CD4-positive, alpha-beta T cell treated with Interleukin-12 subunit alpha and Interleukin-12 subunit beta, for 1 hour (primary cell): ENCODE measurements at places on chromosomes 1 and 21.

DNA sequence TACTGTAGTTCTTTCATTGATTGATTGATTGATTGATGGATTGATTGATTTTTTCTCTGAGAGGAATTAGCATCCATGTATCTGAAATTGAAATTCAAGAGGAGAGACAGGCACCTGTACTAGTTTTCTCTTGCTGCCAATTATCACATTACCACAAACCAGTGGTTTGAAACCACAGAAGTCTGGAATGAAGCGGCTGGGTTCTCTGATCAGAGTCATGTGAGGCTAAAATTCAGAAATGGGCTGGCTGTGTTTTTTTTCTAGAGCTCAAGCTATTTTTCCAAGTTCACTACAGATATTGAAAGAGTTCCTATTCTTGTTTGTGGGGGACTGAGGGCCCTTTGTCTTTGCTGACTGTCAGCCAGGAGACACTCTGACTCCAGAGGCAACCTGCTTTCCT lies 10.0 kb downstream of the NBPF3 start:
- DNase-seq, result no peak

DNA sequence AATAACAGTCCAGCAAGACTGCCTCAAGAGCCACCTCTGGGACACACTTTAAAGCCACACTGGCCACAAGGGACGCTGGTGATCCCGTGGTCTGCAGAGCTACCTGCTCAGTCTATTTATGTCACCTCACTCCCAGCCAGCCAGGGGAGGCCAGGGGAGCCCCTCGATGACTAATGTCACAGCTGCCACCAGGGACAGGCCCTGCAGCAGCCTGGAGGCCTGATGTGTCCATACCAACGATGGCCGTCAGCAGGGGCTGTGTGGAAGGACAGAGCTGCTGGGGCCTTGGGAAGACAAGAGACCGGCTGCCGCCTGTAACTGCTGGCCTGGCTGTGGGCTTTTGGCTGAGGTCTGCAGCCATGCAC lies 71.0 kb downstream of the SIK1 start:
- no peak for DNase-seq

- no peak for DNase-seq
These were observed 1388.8 kb downstream of the AMY1C start for GRCh38 chr1:105138458-105138893.

DNA sequence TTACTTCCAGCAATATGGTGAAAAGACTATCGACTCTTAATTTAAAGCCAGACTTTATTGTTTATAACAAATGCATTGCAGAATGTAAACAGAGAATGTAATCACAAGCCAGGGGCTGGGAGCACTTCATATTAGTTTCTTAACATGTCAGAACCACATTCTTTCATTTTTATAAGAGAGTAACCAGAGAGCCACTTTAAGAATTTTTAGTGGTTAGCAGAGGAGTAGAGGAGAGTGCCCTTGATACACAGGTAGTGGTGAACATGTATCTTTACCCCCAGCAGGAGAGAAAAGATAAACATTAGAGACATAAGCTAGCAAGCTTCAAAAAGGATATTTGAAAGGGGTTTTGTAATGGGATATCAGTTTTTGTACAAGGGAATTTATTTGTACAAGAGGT lies 11.1 kb downstream of the AMY2B start:
- no peak for DNase-seq

DNA sequence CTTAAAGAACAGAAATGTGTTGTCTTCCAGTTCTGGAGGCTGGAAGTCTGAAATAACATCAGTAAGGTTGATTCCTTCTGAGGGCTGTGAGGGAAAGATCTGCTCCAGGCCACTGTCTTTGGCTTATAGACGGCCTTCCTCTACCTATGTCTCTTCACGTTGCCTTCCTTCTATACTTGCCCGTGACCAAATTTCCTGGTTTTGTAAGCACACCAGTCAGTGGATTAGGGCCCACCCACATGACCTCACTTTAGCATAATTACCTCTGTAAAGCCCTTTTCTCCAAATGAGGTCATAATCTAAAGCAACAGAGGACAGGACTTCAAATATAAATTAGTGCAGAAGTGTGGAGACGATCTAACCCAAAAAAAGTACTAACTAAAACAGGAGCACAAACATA lies 231.6 kb downstream of the NRIP1 start:
- no peak for DNase-seq

DNA sequence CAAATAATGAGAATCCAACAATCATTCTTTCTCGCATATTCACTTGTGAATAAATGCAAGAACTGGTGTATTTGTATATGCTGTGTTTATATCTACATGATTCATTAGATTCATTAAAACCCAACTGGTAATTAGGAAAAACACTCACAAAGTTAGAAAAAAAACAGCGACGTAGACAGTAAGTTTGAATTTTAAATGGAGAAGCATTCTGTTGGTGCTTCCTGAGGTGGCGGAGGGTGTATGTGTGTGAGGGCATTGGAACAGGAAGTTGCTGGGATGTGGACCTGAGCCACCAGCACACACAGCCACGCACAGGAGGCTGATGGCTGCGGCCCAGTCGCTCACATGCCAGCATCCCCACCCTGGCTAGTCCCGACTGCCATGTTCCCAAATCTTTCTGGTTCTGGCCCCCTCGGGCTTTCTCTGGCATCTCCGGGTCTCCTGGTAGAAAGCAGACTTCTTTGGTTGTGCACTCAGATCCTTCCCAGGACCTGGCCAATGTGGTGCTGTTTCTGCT lies 121.6 kb upstream of the IRF2BP2 start:
- DNase-seq, result peak; percentile 28

DNA sequence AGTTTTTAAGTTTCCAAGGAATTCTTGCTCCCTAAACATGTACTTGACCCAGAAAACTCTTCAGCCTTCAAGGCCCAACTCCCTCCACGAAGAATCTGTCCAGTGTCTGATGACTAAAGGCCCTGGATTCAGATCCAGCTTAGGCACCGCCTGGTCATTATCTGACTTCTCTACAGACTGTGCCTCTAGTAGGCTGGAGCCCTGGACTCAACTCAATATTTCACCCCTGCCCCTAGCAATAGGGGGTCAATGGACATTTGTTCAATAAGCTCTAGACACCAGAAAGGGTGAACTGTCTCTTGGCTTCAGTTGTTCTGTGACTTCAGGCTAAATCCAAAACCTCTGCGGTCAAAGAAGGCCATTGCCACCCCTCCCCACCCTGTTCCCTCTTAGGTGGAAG lies 34.5 kb downstream of the NUAK2 start:
- no peak for DNase-seq

GRCh38 chr1:198449261-198449660 lies 91.2 kb downstream of the ATP6V1G3 start:
- DNase-seq, result no peak

- DNase-seq, result no peak
These were observed 6.3 kb downstream of the CD2 start for GRCh38 chr1:116760487-116760886.

DNA sequence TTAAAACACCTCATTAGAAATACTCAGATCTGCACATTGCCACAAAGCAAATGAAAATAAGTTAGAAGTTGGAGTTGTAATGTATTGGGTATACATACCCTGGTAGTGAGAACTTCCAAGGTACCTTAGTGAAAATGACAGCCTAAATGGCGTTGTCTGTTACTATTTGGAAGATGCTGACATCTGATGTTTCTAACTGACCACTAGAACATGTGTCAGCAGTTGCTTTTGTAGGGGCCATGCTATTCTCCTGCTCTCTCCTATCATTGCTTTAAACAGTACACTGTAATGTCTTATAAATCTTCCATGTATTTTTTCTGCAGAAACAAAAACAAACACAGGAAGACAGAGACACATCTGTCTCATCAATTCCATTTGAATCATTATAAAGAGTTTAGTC lies 40.1 kb downstream of the LAMC1 start:
- DNase-seq, result no peak

DNA sequence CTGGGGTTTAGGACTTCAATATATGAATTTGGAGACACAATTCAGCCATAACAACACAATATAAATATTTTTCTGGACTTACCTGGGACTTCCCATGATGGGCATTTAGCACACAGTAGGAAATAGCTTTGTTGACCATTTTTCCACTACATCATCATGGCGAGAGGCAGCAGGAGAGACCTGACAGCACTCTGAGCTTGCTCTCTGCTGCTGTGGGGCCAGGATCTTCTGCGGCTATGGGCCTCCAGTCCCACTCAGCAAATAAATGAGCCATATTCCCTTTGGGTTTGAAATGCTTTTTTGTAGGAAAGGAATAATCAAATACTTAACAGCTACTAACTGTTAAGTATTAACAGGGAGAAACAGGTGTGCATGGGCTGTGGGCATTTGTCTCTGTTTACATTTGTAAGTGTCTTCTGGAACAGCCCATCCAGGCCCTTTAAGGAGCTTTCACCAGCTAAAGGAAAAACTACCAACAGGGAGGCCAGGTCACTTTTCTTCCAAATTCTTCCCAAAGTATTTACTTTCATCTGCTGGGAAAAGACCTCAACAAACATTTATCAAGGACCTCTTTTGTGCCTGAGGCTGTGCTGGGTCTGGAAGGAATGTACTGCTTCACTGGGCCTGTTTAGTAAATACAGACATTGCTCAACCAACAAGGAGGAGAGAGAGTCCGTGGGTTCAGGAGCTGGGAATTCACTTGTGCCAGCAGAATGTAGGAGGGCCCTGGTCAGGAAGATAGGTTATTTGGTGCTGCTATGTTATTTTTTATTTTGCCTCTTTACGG lies 133.2 kb downstream of the LRIG2 start:
- DNase-seq, result no peak

GRCh38 chr1:203805689-203806088 lies 10.3 kb downstream of the ZBED6 start:
- no peak for DNase-seq

- DNase-seq, result no peak
These were observed 21.8 kb upstream of the GPR153 start for GRCh38 chr1:6282577-6283270.

GRCh38 chr1:52423771-52424170 lies 19.4 kb downstream of the PRPF38A start:
- peak; percentile 86 for DNase-seq

DNA sequence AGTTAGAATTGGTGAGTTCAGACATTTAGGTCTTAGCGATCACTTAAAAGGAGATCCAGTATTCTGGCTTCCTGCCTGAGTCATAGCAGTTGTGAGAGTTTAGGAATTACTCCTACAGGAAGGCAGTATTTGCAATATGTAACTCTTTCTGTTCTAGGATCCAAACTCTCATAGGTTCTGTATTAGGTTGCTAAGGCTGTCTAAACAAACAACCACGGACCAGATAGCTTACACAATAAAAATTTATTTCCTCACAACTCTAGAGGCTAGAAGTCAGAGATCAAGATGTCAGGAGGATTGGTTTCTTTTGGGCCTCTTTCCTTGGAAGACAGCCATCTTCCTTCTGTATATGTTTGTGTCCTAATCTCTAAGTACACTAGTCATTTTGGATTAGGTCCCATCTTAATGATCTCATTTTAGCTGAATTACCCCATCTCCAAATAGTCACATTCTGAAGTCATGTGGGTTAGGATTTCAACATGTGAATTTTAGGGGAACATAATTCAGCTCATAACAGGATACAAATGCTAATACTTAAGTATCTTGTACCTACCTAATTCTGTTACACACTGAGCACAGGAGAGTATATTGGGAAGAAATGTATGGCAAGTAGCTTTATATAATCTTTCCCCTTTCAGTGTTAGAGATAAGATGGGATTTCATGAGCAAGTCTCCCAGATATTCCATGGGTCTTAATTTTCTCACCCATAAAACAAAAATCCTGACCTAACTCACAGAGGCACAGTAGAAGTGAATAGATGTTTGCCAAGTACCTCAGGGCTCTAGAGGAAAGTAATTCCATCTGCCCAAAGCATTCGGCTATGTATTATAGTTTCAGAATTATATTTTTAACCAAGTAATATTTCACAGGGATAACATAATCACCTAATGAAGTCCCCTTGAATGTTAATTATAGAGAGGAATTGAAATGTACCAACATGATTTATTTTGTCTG lies 144.4 kb downstream of the PTBP2 start:
- DNase-seq, result no peak

- DNase-seq, result no peak
These were observed 44.1 kb upstream of the DOCK7 start for GRCh38 chr1:62732331-62732730.

DNA sequence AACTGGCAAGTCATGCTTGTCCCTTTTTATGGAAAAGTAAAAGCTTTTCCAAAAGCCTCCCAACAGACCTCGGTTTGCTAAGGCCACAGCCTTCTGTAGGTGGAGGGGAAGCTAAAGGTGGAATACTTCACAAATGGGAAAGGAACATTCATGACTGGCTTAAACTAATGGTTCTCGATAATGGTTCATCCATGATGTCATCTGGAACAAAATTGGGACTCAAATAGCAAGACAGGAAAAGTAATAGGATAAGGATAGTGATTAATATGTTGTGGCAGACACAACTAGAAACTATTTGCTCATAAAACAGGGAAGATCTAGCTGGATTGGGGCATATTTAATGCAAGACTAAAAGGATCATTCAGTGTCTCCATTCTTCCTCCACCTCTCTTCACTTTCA lies 16.7 kb upstream of the SPATA6 start:
- no peak for DNase-seq

GRCh38 chr1:159266832-159267231 lies 35.3 kb upstream of the FCER1A start:
- DNase-seq, result no peak

DNA sequence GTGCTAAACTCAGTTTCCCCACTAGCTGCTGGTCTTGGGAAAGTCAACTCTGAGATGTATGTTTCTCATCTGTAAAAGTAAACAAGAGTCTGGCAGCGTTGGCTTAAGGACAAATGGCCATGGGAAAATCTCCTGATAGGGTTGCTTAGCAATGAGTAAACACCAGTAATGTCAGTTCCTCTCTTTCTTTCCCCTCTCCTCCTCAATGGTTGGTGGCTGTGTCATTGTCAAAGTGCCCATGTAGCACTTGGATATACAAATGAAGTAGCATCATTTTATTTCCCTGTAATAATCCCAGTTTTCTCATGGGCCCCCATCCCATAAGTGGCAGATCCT lies 2.2 kb upstream of the FYB2 start:
- DNase-seq, result no peak
